Fibroblast of mammary gland (primary cell): ENCODE measurements at places on chromosomes 4 and X.

GRCh38 chrX:5051831-5052491 is 1176.7 kb downstream of the NLGN4X start:
- DNase-seq = peak; percentile 47

- no peak for DNase-seq
Measured at GRCh38 chr4:19756661-19757060, 495.0 kb upstream of the SLIT2 start.

DNA sequence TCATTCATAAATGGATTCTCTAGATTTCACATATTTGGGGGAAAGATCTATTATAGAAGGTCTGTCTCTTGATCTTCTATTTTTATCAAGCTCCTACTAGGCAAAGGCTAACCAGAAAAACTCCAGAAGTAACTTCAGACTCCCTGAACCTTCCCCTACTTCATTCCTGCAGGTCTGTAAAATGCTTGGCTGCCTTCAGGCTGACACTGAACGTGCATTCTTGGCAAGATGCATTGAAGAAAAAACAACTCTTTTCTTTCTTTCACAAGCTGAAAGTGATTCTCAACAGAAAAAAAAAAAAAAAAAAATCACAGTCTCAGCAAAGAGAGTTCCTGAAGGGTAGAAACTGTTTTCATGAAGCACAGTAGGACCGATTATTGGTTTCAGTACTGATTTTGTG is 12.7 kb downstream of the OPHN1 start:
- DNase-seq = no peak

DNA sequence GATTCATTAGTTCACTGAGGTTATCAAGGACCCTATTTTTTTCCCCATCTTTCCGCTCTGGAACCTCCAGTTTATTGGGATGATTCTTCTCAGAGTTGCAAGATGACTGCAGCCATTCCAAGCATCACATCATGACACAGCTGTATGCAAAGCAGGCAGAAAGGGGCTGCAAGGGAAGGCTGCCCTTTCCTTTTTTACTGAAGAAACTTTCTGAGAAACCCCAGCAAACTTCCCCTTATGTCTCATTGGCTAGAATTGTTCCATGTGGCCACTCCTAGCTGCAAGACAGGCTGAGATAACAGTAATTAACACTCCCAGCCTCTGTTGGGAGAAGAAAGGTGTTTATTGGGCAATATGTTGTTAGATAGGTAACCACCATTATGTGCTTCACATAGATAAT is 102.6 kb downstream of the SATL1 start:
- no peak for DNase-seq

- no peak for DNase-seq
Measured at GRCh38 chr4:69818060-69818639, 41.8 kb downstream of the SULT1E1 start.

GRCh38 chrX:48891402-48892288 is 5.9 kb downstream of the TIMM17B start:
- peak; percentile 78 for DNase-seq

GRCh38 chrX:132180929-132181328 is 38.3 kb downstream of the RAP2C start:
- no peak for DNase-seq

DNA sequence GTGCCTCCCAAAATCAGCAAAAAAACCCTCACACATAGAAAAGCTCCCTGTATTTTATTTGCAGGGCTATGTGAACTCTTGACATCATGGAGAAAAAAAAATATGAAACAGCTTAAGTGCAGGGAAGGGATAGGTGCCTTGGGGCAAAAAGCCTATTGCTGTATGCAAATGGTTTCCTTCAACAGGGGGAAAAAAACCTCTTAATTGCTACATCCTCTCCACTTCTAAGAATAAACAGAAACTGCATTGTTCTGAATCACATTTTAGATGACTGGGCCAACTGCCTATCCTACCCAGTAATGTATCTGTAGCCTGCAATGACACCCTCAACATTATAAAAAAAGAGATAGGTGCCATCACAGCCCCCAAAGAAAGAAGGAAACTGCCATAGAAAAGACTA is 229.4 kb upstream of the GALNTL6 start:
- no peak for DNase-seq

DNA sequence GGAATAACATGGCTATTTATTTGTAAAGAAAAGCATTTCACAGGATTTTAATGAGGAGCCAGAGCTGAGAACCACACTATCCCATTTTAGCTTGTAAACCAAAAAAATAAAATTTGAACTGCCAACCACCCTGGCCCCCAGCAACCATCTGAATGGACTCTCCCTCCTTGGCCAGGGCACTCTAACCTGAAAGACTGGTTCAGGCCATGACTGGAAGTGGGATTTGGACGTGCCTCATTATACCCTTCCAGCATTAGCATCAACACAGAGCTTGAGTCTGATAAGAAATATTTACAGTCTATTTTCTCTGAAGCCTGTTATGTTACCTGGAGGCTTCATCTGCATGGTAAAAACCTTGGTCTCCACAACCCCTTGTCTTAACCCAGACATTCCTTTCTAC is 30.0 kb downstream of the METAP1 start:
- no peak for DNase-seq

DNA sequence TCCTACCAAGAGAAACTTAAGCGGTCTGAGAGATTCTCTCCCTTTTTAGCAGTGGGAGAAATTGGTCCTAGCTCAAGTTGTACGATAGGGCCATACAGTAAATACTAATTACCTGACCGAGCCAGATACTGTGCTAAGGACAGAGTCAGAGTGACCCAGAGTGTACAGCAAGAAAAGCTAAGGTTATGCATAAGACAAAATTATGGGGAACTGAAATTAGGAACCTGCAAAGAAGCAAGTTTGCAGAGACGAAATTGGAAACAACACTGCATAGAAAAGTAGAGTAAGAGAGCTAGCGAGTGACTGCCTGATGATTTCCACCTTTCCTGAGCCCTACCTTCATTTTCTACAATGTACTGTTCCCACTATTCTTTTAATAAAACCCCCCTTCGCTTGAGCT is 278.1 kb downstream of the NKX6-1 start:
- no peak for DNase-seq

DNA sequence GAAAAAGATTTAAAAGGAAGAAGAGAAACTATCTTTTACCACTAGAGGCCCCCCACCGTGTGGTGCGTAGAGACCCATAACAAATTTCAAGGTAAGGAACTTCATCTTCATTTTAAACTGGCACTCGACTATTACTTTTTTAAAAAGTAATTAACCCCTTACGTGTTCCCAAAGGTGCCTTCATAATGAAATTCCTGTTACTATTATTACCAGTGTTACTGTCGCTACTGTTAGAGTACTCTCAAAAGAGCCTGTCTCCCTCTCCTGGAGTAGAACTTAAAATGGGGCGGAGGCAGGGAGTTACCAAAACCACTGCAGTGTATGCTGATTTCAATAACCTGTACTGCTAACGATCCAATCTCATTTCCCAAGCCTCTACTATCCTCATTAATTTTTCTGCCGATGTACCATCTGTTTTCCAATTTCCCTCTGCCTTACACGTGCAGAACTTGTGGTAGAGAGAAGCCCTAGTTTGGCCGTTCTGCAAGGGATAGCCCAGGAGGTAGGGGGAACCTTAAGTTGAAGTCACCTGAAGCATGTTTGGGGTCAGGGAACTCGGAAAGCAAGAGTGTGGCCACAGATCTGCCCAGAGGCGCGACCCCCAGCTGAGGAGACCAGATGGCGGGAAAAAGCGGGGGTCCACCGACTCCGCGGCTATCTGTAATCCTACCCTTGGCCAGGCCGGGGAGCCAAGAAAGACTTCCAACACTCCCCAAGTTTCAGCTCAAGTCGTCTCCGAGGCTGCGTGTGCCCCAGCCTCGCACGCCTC is 720 bp upstream of the STK26 start:
- DNase-seq = no peak

DNA sequence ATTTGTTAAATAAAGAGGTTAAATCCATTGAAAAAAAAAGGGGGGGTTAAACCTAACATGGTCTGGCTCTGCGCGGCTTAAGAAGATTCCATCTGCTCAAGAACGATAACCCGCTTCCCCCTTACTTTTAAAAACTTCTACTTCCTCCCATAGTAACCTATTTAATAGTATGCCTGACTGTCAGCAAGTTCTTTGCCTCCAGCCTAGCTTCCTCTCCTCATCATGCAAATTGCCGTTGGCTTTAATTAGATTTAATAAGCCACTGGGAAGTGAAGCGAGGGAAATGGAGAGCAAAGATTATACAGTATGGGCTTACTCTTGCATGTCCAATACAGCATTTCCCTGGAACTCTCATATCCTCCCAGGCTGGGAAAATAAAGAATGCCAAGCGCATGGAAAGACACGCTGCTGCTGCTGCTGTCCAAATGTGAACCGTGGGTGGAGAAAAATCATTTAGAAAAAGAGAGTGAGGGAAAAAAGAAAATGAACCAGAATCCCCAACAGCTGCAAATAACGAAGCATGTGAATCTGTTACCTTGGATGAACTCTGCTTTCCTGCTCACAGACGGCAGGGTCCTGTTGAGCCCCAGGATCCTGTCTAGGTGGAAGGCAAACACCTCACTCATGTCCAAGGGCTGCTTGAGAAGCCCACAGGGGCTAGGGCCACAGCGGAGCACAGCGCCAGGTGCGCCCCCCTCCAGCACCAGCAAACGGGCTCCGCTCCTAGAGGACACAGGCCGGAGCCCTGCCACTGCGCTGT is 2.7 kb downstream of the GASK1B start:
- peak; percentile 53 for DNase-seq

DNA sequence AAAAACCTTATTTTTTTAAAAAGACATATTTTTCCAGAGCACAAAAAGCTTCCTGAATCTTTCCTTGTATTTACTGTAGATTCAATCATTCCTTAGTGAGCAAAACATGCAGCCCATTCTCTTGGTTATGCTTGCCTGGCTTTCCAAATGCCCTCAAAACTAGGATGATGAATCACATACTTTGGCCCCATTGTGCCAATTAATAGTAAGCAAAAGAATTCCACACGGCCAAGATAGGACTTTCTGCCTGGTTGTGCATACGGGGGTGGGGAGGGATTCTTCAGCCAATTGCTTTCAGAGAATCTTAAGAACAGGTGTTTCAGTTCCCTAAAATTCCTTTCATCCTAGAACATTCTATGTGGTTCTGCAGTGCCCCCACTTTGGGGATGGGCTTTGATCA is 7.0 kb downstream of the RAI2 start:
- no peak for DNase-seq

DNA sequence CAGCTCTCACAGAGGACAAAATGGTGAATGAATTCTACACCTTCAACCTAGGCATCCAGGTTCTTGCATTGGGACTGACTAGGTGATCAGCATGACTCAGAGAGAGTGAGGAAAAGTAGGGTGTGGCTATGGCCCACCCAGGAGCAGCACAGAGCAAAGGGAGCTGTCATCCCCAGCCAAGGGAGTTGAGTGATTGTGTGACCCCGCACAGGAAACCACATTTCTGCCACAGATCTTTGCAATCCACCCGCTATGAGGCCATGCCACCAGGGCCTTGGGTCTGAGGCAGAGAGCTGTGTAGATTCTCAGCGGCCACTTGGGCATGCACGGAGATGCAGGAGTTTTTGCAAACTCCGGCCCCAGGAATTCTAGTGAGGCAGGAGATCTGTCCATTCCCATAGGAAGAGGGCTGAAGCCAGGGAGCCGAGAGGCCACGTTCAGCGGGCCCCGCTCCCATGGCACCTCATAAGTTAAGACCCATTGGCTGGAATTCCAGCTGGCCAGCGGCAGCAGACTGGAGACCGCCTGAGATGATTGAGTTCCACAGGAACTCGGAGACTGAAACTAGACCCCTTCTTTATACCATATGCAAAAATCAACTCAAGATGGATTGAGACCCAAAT is 75.9 kb downstream of the NAA11 start:
- DNase-seq = no peak
